ENCODE measurements at places on chromosomes 7 and 10. TPM values are rescaled to one million over a fixed set of nuclear protein-coding genes. Genes with fewer than 3 reads are reported as not detected.

NPFFR1 gene
- not detected for total RNA-seq

FAM25C gene
- not detected for total RNA-seq

WDR86 gene
- 0.13 TPM for total RNA-seq

PRKCQ gene
- 2.1 TPM for total RNA-seq

ATRNL1 gene
- 0.53 TPM for total RNA-seq

CEP55 gene
- 2.0 TPM for total RNA-seq

TNS3 gene
- total RNA-seq = 2.6 TPM

RBM20 gene
- total RNA-seq = not detected

OPALIN gene
- not detected for total RNA-seq

PHYHIPL gene
- total RNA-seq = not detected

TCAF1 gene
- 17.6 TPM for total RNA-seq

Measured in bronchial epithelial cell (primary cell).